ENCODE measurements at places on chromosomes 12 and 14.

- DNase-seq: no peak
These were observed 289.1 kb downstream of the CACNA1C start for GRCh38 chr12:2341871-2342270.

GRCh38 chr14:21096978-21097635 lies 1.3 kb downstream of the ZNF219 start:
- no peak for DNase-seq

DNA sequence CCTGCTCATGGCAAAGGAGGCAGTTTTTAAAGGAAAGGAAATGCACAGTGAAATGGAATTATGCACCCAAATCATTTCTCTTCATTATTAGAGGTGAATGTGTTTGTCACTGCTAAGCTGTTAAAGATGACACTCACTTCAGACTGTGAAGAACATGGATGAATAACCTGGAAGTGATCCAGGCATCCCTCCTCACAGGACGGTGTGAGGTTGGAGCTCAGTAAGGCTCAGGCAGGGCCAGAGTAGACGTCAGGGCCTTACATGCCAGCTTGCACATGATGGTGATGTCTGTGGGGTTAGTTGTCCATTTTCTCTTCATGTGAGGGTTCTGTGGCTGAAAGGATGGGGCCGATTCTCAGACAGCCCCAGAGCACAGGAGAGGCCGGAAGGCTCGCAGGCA lies 273.1 kb downstream of the PCNX1 start:
- DNase-seq: no peak

- DNase-seq: no peak
These were observed 1.7 kb downstream of the ARHGAP9 start for GRCh38 chr12:57477710-57478681.

GRCh38 chr12:27025116-27025515 lies 2.8 kb downstream of the MED21 start:
- no peak for DNase-seq

DNA sequence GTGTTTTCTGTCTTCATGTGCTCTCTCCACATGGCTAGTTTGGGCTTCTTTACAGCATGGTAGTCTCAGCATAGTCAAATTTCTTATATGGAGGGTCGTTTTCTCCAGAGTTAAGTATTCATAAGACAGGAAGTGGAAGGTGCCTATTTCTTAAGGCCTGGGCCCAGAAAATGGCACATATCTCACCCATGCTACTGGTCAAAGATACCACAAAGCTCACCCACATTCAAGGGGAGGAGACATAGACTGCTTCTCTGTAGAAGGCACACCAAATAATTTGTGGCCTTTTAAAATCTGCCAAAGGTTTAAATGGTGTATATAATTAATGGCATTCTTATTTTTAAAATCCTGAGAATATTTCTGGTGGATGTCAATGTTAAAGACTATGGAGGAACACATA lies 44.8 kb downstream of the CCDC91 start:
- DNase-seq: no peak

DNA sequence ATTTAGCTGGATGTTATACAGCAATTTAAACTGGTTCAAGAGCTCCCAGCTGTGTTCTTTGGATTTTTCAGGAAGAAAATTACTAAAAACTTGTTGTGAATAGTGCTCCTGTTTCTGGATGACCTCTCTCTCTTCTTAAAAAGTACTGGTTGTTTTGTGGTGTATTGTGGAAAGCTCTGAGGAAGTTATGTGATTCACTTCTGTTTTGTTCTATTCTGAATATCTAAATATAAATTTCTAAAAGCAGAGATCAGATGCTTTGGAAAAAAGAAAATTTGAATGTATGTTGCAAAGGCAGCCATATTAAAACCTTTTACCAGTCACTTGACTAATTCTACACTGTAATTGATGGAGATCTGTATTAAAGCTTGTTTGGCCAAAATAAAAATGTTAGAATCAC lies 3.4 kb upstream of the C3AR1 start:
- no peak for DNase-seq

DNA sequence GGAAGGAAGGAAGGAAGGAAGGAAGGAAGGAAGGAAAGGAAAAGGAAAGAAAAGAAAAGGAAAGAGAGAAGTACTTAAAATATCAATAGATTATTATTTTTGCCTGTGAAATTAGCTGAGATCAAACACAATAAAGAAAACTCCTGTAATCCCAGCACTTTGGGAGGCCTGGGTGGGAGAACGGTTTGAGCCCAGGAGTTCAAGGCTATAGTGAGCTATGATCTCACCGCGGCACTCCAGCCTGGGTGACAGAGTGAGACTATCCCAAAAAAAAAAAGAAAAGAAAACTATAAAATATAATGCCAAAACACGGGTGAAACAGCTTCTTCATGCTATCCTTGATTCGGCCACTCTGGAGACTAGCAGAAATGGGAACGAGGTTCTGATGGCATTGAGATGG lies 26.2 kb upstream of the CKAP4 start:
- DNase-seq: no peak

GRCh38 chr12:114414866-114415524 lies 9.1 kb upstream of the TBX5 start:
- DNase-seq: no peak

DNA sequence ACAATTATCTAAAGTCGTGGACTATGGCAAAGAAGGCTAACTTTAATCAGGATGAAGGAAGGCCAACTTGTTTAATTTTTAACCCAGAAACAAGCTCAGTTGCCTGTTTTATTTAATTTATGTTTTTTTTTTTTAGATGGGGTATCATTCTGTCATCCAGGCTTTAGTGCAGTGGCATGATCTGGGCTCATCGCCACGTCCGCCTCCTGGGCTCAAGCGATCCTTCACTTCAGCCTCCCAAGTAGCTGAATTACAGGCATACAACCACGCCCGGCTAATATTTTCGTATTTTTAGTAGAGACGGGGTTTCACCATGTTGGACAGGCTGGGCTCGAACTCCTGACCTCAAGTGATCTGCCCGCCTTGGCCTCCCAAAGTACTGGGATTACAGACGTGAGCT lies 19.7 kb downstream of the NUDT4 start:
- no peak for DNase-seq

GRCh38 chr14:29301571-29301970 lies 535.0 kb downstream of the FOXG1 start:
- DNase-seq: no peak

- DNase-seq: no peak
These were observed 88.2 kb upstream of the PAWR start for GRCh38 chr12:79778802-79779448.

GRCh38 chr14:57533214-57533613 lies 39.6 kb upstream of the CCDC198 start:
- DNase-seq: no peak

- no peak for DNase-seq
These were observed 19.8 kb upstream of the PALS1 start for GRCh38 chr14:67221248-67221981.

- no peak for DNase-seq
These were observed 17.8 kb upstream of the KCNA1 start for GRCh38 chr12:4891866-4892265.

DNA sequence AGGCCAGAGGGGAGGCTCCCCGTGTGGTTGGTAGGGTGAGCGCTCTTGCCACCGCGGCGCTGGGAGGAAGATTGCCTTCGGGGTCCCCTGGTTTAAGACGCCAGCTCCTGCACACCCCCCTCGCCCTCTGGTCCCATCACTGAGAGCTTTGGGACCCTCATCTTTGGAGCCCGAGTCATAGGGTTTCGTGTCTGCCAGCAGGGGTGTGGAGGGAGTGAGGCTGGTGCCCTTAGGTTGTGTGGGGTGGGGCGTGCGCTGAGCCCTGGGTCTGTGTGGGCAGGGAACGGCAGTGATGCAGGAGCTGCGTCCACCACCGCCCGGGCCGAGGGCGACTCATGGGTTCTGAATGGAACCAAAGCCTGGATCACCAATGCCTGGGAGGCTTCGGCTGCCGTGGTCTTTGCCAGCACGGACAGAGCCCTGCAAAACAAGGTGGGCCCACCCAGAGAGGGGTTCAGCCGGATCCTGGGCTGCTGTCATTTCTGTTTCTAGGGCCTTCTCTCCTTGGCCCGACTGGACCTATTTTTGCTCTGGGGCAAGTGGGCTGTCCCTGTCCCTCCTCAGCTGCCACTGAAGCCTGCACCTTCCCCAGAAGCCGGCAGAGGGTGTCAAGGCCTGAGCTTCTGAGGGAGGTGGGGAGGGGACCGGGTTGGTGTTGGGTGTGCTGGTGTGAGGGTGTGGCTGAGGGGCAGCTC lies 12.1 kb downstream of the ACADS start:
- DNase-seq: no peak

GRCh38 chr12:45745861-45746277 lies 16.4 kb downstream of the ARID2 start:
- no peak for DNase-seq

DNA sequence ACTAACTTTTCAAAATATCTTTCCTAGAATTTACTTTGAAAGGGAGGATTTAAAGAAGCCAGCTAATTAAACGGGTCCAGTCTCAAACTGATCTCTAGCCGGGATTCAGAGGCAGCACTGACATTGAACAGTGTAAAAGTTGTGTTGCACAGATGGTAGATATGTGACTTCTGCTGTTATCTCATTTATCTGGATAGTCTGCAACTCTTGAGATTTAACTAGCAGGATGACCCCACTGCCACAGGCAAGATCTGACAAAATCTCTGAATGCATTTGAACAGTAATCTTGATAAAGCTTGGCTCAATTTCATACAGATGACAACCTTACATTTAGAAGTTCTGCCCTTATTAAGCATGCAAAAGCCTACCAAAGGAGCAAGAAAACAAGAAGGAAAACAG lies 138.0 kb upstream of the CPNE8 start:
- DNase-seq: no peak

GRCh38 chr14:103334644-103335622 lies 896 bp downstream of the EIF5 start:
- peak; percentile 97 for DNase-seq

DNA sequence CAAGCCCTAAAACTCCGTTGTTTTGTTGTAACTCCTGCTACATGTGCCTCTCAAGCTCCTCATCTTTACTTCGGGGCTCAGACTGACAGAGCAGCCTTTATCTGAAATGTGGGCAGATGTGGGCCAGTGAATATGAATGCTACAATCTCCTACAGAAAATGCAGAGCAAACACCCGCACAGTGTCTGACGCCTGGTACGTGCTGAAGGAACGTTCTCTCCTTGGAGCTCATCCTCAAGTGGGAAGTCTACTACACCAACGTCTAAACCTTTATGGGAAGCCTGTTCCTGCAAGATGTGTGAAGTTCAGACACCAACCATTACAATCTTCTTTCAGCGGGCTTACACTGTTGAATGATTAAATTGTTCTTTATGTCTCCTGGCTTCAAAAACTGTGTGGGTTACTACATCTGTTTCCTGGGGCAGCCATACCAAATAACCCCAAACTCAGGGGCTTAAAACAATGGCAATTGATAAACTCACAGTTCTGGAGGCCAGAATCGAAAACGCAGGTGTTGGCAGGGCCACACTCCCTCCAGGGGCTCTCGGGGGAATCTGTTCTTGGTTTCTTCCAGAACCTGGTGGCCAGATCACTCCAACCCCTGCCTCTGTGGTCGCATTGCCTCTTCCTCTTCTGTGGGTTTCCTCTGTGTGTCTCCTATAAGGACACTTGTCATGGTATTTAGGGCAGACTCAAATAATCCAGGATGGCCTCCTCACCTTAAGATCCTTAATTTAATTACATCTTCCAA lies 179.7 kb upstream of the PLXNC1 start:
- peak; percentile 81 for DNase-seq

- no peak for DNase-seq
These were observed 147.9 kb downstream of the DACT1 start for GRCh38 chr14:58785701-58786100.

DNA sequence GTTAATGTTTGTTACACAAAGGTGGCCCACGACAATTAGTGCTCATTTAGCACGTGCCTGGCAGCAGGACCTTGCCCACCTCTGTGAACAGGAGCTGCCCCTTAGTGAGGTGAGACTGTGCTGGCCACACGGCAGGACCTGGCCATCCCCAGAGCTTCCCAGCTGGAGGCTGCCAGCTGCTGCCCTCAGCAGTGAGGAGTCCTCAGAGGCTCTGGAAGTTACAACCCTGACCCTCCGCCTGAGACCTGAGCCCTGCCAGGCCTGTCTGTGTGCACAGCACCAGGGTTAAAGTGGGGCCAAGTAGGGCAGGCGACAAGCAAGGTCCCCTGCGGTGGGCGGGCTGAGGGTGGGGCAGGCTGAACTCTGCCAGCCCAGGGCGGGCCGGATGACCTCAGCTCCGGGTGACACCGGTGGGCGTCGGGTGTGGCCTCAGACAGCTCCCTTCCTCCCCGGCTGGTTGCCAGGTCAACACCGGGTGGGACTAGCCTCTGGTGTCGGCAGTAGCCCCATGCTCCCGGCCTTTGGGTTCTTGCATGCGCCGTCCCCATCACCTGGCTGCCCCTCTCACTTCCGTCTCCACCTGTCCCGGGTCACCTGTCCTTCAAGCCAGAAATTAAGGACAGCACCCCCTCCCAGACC lies 9.2 kb upstream of the LBHD2 start:
- DNase-seq: no peak

DNA sequence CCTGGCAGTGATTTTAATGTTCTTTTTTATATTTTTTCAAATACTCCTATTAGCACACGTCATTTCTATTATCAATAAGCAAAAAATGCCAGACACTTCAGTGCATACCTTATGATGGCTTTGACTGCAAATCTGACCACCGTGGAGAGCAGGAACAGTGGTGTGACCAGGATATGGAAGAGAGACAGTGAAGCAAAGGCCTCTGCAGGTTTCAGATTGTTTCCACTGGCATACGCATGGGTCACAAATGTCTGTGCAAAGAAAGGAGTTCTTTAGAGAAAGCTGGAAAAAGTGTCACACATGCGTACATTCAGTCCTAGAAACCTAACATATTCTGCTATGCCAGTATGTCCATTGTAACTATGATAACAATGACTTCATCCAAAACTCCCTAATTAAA lies 47.3 kb downstream of the ABCC9 start:
- no peak for DNase-seq

DNA sequence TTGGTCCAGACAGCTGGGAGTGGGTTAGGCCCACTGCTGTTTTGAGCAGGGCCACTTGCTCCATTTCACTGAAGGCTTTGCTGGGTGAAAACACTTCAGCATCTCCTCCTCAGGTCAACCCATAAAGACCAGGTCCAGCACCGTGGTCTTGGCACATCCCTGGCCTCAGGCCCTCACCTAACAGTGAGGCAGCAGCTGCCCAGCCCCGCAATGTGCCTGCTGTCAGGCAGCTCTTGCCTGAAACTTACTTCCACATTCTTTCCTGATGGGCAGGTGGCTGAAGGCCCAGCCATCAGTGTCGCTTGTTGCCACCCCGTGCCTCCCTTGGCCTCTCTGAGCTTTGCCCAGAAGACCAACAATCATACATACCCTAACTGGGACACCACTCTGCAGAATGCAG lies 54.4 kb downstream of the ANAPC7 start:
- DNase-seq: no peak

- DNase-seq: no peak
These were observed 11.6 kb downstream of the HIP1R start for GRCh38 chr12:122846622-122847515.

GRCh38 chr14:58376791-58377190 lies 18.9 kb upstream of the TOMM20L start:
- no peak for DNase-seq

DNA sequence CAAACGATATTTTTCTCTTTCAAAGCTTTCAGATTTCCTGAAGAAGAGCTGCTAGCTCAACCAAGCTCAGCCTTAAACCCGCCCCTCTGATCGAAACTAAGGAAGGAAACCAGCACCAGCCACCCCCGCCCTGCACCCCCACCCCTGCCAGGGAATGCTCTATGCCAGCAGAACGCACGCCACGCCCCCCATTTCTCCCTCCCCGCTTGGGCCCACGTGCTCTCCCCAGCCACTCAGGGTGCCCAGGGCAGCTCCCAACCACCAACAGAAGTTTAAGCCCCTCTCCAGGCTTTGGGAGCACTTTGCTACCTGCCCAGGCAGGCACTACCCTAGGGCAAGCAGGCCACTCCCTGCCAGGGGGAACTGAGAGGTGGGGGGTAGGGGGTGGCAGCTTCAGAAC lies 18.8 kb upstream of the KRT78 start:
- no peak for DNase-seq
